ENCODE measurements at places on chromosomes 11 and 22.

GRCh38 chr11:2516276-2517015, 71.6 kb downstream of the KCNQ1 start:
- DNase-seq: no peak

GRCh38 chr11:70187771-70188170, 15.3 kb upstream of the FADD start:
- DNase-seq: no peak

- DNase-seq: no peak
These were observed 5.1 kb downstream of the VSIG10L2 start for GRCh38 chr11:125950696-125951651.

- no peak for DNase-seq
These were observed 33.7 kb upstream of the MYRF start for GRCh38 chr11:61718621-61719302.

- no peak for DNase-seq
These were observed 4.8 kb downstream of the SLC35C1 start for GRCh38 chr11:45809456-45810395.

DNA sequence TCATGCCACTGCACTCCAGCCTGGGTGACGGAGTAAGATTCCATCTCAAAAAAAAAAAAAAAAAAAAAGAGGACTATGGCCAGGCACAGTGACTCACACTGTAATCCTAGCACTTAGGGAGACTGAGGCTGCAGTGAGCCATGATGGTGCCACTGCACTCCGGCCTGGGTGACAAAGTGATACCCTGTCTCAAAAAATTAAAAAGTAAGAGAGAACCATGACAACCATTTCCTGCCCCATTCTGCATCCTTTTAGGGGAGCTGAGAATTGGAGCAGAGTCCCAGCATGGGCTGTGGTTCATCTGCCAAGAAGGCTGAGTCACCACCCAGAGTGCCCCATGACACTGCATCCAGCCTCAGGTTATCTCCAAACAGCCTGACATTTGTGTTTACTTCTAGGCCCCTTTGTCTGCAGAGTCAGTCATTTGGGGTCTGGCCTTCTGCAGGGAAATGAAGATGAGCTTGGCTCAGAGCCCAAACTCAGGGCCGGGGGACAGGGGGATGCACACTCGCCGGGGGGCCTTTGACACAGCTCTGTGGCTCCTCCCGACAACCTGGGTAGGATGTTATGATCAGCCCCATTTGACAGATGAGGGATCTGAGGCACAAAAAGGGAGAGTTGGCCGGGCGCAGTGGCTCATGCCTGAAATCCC, 4.7 kb downstream of the CSDC2 start:
- no peak for DNase-seq

GRCh38 chr11:60762851-60763691, 6.4 kb downstream of the MS4A15 start:
- DNase-seq: no peak

DNA sequence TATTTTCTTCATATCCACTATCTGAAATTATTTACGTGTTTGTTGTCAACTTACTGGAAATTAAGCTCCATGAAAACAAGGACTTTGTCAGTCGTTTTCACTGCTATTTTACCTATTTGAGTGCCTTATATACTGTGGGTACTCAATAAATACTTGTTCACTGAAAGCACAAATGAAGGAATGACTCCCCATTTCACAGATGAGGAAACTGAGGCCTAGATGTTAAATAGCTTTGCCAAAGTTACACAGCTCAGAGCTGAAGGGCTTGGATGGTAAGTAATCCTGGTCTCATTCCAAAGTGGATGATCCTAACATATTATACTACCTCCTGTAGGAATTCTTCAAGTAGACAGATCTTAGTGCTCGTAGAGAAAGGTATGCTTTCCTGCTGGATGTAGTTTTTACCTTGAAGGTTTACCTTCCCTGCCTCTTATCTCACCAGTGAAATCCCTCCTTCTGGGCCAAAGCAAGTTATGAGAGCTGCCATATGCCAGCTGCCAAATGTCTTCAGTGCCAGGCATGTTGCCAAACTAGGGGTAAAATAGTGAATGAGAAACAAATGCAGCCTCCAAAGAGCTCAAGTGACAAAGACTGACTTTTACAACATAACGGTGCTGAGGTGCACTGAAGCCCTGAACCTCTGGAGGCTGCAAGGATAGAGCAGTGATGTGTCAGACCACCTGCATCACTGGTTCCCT, 129.7 kb downstream of the TRIM44 start:
- no peak for DNase-seq

DNA sequence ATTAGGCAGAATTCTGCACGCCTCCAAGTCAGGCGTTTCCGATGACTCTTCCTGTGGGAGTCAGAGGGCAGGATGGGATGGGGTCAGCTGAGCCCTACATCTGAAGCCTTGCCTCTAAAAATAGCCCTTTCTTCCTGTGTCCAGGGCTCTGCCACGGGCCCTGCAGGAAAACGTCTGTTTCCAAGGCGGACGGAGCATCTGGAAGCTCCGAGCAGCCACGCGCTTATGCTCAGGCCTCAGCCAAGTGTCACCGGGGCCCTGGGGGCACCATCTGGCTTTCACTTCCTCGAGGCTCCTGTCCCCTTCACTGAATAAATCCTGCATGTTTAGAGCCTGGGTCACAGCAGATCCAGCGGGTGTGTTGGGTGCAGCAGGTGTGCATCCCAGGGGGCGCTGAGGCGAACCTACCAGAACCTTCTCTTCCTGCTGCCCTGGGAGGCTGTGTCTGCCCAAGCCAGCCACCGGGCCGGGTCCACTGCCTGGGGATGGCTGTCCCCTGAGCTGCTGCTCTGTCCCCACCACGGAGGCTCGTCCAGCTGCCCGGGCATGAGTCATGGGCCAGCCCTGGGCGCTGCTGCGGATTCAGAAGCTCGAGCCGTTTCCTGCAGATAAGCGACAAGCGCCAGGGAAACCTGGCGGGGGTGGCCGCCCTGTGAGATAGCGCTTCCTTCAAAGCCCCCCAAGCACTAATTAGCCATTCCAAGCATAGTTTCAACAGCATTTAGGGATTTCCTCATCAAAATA, 32.0 kb upstream of the LINC01488 start:
- DNase-seq: no peak

DNA sequence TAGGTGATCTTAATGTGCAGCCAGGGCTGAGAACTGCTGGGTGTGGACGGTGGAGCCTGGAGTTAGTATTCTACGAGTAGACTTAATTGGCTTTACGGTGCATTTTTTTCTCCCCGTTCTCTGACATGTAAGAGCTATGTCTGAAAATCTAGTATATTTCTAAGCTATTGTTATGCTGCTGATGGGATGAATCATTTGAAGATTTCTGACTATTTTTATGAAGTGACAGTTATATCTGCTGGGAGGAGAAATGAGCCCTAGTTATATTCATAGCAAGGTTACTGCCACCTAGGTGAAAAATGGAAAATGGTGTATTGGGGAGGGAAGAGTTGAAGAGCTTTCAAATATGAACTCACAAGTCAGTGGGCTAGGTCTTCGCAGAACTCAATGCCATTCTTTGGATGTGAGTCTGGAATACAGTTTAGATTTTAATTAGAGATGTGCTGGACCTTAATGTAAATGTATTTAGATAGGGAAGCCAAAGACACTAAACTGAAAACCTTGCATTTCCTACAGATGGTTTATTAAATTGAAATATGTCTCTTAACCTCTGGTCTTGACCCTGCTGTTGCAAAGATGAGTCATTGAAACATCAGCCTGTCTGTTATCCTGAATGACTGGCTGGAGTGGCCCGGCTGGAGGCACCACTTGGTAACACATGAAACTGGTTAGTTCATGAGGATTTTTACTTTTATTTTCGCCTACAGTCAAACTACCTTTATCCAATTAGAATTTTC, 293.7 kb downstream of the DDX10 start:
- no peak for DNase-seq

- no peak for DNase-seq
These were observed 99.2 kb upstream of the B3GAT1 start for GRCh38 chr11:134511255-134511654.

Measured in stimulated activated CD4-positive, alpha-beta T cell treated with anti-CD3 and anti-CD28 coated beads, Interleukin-15, amount 100 ng/mL, for 1 hour (primary cell).